Aorta (tissue), 5 donors: ENCODE measurements at places on chromosomes 6 and 20.
A peak's percentile ranks its signal among the peaks of the same experiment; 100 is the strongest.

GRCh38 chr6:45822246-45822812 lies 193.3 kb downstream of the CLIC5 start:
- no peak for DNase-seq

- DNase-seq, result no peak
Measured at GRCh38 chr6:49969605-49970004, at the start of gene DEFB113. DEFB113 (minus strand) TSS chr6:49969625; CDS start chr6:49969625, 0 bp downstream.

DNA sequence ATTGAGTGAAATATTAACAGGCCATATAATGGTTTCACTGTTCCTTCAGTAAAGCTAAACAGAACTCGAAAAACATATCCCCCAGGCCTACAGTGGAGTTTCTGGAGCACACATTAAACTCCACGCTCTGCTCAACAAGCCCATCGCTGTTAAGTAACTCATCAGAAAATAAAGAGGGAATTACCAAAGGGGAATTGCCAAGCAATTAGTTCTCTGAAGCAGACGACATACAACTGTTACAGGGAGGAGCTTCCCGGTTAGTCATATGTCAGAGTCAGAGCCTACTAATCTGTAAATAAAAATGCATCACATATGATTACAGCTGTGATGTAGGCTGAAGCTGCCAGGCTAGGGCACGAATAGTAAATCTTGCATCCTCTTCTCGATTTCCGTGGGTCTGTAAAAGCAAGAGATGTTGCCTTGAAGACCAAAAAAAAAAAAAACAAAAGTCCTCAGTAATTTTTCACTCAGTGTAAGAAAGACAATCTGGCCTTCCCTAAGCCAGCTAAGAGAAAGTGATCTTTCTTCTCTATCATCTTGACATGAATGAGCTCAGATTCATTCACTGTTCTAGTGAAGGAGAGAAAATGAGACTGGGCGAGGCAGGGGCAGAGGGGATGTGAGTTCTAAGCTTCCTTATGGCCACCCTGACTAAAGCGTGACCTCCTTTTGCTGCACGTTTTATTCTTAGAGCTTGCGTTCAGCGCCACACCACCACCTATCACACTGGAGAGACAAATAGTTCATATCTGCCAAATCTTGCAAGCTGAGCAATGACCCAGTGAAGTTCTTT lies 13.8 kb downstream of the ATXN1 start:
- no peak for DNase-seq

- no peak for DNase-seq
Measured at GRCh38 chr6:115443825-115444478, 616.7 kb downstream of the FRK start.

DNA sequence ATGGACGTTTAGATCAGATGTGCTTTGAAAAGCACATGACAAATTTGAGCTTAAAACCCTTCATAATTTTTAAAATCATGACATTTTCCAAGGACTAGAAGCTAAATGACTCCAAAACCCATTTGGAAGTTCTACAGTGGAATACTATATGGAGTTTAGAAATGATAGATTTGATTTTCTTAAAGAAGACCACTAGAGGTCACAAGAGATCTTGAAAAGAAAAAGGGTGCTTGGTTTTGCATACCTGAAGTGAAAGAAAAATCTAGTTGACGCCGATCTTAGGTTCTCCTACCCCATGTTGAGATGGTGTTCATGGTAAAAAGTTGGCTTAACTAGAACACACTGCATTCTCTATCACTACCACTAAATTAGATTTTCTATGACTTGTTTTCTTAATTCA lies 31.5 kb downstream of the CFAP61 start:
- DNase-seq, result no peak

GRCh38 chr20:39004508-39004907 lies 42.4 kb downstream of the DHX35 start:
- DNase-seq, result no peak

GRCh38 chr6:107489636-107490565 lies at the start of gene SOBP:
SOBP (plus strand) TSS chr6:107490117; CDS start chr6:107490617, 500 bp downstream.
- DNase-seq, result peak; percentile 91

GRCh38 chr6:135627092-135627715 lies 129.7 kb upstream of the AHI1 start:
- DNase-seq, result no peak

GRCh38 chr6:89025633-89026032 lies 54.9 kb upstream of the PNRC1 start:
- DNase-seq, result no peak

- DNase-seq, result no peak
Measured at GRCh38 chr6:117502580-117502979, 20.1 kb downstream of the DCBLD1 start.

- no peak for DNase-seq
Measured at GRCh38 chr6:7628909-7629308, 38.9 kb downstream of the SNRNP48 start.

GRCh38 chr20:60310560-60311349 lies 352.5 kb downstream of the CDH26 start:
- DNase-seq, result no peak

GRCh38 chr6:160000280-160000704 lies 31.4 kb downstream of the IGF2R start:
- no peak for DNase-seq

DNA sequence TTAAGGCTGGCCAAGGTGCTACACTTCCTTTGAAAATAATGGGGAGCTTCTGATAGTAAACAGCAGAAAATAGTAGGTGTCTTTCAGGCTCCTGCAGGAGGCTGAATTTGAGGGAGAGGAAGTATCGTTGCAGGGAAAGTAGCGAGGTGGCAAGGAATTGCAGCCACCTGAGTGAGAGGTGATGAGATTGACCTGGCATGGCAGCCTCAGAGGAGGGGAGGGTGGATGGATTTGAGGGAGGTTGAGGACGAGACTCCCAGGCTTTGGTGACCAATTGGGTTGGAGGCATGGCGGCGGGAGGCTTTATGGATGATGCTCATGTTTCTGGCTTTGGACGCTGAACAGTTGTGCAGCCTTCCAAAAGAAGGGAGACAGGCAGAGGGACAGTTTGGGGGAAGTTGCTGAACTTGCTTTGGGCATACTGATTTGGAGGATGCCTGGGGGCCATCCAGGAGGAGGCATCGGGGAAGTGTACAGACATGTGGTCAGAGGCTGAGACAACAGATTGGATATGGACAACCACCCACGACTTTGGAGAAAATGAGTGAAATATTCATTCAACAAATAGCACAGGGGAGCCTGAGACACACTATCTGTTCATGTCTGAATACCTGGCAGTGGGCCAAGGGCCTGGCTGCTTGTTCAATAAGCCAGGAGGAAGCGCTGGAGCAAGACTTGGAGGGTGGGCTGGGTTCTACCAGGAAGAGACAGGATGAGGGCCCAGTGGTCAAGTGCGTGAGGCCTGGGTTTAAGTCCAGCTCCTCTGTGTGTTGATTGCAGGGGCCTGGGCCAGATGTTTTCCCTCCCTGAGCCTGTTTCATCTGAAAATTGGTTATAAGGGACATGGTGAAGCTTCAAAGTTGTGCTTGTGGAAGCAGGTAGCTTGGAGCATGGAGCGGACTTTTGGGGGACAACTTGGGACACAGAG lies 113.2 kb downstream of the CEBPB start:
- DNase-seq, result peak; percentile 87

DNA sequence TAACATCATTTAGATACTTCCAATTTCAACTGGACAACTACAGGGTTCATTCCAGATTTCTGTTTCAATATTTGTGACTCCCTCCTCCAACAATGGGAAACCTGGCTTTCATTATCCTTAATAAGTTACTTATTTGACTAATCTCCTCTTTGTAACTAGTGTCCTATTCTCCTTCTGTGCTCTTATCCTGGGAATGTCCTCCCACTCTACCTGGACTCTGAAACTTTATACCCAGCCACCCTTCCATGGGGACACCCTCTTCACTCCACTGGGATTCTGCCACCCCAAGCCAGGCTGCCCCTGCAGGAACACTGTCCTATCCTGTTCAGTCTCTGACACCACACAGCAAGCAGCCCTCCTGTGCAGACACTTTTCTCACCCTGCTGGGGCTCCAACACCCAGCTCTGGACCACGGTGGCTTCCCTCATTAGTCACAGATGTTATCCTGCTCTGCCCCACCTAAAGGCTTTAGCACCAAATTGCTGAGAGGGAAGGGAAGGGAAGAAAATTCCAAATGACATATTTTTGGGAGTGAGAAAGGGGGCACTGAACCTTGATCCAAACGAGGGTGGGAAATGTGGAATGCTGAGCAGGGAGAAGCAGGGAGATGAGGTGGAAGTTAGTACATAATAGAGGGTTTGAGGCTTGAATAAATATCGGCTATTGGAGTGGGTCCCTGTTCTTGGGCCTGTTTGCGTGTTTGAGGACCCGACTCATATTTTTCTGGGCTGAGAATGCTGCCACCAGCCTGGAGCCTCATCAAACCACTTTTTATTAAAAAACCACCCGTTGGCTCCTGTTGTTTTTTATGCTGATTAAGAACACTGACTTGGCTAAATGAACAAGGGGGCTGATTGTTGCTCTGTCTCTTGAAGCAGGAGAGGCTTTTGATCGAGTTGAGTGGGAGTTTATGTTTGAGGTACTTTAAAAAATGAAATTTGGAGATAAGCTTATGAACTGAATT lies 54.0 kb upstream of the AKIRIN2 start:
- no peak for DNase-seq

- DNase-seq, result no peak
Measured at GRCh38 chr6:111782192-111782809, 91.0 kb downstream of the FYN start.

DNA sequence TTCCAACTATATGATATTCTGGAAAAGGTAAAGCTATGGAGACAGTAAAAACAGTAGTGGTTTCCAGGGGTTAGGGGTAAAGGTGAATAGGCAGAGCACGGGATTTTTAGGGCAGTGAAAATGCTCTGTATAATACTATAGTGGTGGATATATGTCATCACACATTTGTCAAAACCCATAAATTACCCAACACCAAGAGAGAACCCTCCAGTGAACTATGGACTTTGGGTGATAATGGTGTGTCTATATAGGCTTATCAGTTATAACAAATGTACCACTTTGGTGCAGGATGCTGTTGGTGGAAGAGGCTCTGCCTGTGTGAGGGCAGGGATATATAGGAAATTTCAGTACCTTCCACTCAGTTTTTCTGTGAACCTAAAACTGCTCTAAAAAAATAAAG lies 149.9 kb downstream of the GPX5 start:
- DNase-seq, result no peak
